Activated naive CD8-positive, alpha-beta T cell treated with anti-CD3 and anti-CD28 coated beads for 36 hours (primary cell): ENCODE measurements at places on chromosomes 12 and 14.

GRCh38 chr14:34021096-34021495, 70.2 kb upstream of the EGLN3 start:
- no peak for DNase-seq

DNA sequence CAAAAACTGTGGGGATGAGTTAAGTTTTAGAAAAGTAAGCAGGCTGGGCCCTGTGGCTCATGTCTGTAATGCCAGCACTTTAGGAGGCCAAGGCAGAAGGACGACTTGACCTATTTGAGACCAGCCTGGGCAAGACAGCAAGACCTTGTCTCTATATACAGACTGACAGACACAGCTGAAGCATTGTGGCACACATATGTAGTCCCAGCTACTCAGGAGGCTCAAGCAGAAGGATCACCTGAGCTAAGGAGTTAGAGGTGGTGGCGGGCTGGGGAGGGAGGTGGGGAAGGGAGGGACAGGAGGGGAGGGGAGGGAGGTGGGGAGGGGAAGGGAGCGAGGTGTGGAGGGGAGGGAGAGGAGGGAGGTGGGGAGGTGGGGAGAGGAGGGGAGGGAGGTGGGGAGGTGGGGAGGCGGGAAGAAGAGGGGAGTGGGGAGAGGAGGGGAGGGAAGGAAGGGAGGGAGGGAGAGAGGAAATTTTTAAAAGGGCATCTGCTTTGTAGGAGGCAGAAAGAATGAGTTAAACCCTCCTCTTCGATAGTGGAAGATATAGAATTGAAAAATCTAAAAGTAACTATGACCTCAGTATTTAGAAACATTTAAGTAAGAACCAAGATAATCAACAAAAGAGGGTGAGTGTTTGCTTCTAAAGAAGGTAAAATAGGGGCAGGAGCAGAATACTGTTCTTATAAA, 30.9 kb downstream of the MED13L start:
- no peak for DNase-seq

DNA sequence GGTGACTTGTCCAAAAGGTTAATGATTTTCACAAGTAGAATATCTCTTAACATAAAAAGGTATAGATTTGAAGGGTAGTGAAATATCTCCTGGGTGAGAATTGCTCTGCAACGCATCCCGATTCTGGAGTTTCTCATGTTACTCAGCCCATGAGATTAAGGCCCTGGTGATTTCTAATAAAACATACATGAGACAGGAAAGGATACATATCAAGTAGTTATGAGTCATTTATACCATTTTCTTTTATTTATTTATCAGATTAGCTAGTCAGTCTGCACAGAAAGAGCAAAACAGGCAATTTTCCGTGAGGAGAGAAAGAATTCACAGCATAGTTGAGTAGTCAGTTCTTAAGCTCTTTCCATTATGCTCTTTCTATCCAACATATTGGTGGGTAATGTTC, 535.6 kb upstream of the ATP2B1 start:
- no peak for DNase-seq

- DNase-seq, result no peak
These were observed 47.9 kb downstream of the FGD6 start for GRCh38 chr12:95169368-95169767.

- no peak for DNase-seq
These were observed 20.8 kb downstream of the PRMT8 start for GRCh38 chr12:3511760-3512159.

GRCh38 chr12:88932457-88932856, 352.2 kb upstream of the KITLG start:
- no peak for DNase-seq
